Lower leg skin (tissue), 4 donors: ENCODE measurements at places on chromosomes 2 and 18. TPM values are rescaled to one million over a fixed set of nuclear protein-coding genes. Genes with fewer than 3 reads are reported as not detected.

Gene TEX44
- not detected for total RNA-seq

Gene RGPD3
- total RNA-seq, result 0.65 TPM

Gene GKN1
- not detected for total RNA-seq

Gene LIPG
- 0.23 TPM for total RNA-seq

Gene ZSWIM2
- total RNA-seq, result not detected

Gene KIF5C
- 0.99 TPM for total RNA-seq

Gene CNOT9
- total RNA-seq, result 39.1 TPM

DNA sequence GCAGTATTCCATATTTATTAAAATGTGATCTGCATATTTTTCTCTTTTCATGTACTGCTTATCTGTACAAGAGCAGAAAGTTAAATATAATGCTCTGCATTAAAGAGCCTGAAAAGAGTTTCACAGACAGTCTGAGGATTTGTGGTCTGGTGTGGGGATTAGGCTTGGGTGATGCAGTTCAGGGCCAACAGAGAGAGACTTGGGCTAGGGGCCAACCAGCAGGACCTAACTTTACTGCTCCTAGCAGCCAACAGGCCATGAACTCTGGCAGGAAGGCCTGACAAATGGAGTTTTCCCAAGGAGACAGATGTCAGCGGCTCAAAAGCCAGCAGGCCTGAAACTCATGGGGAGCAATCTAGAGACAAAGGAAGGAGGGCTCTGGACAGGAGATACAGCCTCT is 169.6 kb downstream of the LRRTM1 start:
- no peak for DNase-seq

- DNase-seq, result no peak
Measured at GRCh38 chr2:157596992-157597681, 31.5 kb downstream of the ACVR1C start.
